Stimulated activated CD8-positive, alpha-beta memory T cell treated with anti-CD3 and anti-CD28 coated beads, Interleukin-4, amount 100 ng/mL, for 1 hour (primary cell): ENCODE measurements at places on chromosomes 12 and 14.

DNA sequence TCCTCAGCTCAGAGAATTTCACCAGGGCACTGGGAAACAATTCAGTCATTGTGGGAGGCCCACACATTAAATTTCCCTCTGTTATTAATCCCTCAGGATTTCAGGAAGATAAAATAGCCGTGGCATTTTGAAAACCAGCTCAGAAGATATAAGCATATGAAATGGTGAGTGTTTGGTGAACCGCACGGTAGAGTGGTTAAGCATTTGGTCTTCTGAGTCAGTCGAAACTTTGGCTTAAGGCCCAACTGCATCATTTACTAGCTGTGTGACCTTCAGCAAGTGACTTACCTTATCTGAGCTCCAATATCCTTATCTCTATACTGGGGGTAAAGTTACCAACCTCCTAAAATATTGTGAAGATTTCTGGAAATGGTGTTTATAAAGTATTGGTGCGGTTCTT is 5.2 kb upstream of the VRK1 start:
- no peak for DNase-seq

- no peak for DNase-seq
These were observed 430.0 kb upstream of the SOX5 start for GRCh38 chr12:24379433-24379832.

DNA sequence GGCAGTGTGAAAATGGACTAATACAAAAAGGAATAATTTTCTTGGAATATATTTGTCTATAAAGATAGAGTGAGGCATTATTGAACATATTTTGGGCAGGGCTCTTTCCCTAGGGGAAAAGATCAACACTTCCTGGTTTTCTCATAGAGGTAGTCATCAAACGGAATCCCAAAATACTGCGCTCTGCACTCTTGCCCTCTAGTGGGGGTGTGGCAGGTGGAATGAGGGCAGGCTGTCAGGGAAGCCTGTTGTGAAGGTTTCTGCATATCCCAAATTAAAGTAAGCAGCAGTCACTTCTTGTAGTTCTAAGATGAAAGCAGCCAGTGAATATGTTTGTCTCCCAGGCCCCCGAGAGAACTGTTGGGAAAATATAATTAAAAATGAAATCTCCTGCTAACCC is 666.8 kb upstream of the TMEM132C start:
- no peak for DNase-seq

GRCh38 chr12:118274066-118274465 is 98.6 kb downstream of the TAOK3 start:
- DNase-seq, result no peak
